NAMALWA (cell line): ENCODE measurements at places on chromosomes 5 and 9.

GRCh38 chr5:158731014-158731413, 368.7 kb downstream of the EBF1 start:
- DNase-seq, result no peak

DNA sequence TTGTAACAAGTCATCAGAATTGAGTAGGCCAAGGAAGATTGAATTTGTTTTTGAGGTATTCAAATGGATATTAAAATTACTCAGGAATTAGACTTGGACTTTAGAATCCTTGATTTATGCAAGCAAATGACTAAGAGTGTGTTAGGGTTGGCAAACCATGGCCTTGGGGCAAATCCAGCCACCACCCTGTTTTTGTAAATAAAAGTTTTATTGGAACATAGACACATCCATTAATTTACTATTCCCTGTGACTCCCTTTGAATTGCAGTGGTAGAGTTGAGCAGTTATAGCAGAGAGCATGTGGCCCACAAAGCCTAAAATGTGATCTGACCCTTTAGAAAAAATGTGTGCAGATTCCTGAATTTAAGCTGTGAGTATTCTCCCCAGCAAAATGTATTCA, 115.6 kb downstream of the WDR70 start:
- DNase-seq, result no peak

- no peak for DNase-seq
Observed at GRCh38 chr5:68519143-68519542, 303.6 kb downstream of the PIK3R1 start.

DNA sequence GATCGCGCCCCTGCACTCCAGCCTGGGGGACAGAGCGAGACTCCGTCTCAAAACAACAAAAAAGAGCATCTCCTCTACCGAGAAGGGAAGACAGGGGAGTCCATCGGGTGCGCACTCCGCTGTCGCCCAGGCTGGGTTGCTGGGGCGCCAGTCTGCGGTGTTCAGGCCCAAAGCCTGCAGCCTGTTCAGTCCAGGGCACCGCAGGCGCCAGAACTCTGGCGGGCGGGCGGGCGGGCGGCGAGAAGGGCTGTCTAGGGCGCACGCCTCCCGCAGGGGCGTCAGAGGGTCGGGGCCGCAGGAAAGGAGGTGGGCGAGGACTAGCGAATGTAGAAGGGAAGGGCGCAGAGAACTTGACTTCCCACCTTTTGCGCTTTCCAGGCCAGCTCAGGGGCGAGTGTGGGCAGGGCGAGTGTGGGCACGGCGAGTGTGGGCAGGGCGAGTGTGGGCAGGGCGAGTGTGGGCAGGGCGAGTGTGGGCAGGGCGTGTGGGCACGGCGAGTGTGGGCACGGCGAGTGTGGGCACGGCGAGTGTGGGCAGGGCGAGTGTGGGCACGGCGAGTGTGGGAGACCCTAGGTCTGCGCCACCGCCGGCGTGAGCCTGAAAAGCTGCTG, 10.5 kb downstream of the PROP1 start:
- DNase-seq, result no peak

GRCh38 chr5:176181271-176181855, 56.9 kb upstream of the SIMC1 start:
- no peak for DNase-seq

DNA sequence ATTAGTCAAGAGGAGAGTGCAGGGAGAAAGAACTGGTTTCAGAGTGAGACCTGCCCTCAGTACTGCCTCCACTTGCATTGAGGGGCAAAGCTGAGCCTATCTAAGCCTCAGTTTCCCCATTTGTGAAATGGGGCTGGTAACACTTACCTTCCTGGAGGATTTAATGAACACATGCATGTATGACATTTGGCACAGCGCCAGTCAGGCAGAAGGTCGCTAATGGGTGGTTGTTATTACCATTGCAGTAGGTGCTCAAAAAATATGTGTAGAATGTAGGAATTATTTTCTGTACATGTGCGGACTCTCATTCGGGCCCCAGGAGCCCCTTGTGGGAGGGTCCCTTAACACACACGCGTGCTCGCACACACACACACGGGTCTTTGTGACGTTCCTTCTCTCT, 10.9 kb downstream of the FAT2 start:
- DNase-seq, result no peak

DNA sequence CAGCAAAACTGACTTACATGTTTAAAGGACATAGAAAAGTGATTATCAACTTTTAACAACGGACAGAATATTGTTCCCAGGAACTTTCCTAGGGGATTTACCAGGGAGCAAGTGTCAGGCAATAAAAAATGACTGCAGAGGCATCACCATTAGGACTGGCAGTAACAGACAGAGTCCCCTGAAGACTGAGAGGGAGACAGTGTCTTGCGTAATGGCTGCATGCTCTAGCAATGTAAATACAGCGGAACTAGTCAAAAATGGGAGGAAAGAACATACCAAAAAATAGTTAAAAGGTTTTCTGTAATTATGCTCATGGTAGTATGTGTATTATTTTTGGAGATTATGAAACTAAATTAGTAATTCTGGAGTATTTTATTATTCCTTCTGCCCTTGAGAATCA, 181.8 kb downstream of the CRB2 start:
- DNase-seq, result no peak

DNA sequence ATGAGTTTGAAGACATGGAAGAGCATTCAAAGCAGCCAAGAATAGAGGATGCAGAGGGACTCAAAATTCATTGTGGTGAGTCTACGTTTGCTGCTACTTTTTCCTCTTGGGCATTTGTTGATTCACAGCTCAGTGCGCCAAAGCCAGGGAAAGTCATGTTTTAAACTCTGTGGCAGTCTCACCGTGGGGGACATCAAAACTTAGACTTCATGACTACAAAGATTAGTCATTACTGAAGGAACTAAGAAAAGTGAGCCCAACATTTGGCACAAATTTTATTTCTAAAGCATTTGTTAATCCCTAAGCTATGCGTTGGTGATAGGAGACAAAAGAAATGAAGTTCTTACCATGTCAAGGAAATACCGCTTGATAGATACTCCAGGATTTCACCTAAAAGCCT, 73.7 kb upstream of the MTAP start:
- DNase-seq, result no peak

DNA sequence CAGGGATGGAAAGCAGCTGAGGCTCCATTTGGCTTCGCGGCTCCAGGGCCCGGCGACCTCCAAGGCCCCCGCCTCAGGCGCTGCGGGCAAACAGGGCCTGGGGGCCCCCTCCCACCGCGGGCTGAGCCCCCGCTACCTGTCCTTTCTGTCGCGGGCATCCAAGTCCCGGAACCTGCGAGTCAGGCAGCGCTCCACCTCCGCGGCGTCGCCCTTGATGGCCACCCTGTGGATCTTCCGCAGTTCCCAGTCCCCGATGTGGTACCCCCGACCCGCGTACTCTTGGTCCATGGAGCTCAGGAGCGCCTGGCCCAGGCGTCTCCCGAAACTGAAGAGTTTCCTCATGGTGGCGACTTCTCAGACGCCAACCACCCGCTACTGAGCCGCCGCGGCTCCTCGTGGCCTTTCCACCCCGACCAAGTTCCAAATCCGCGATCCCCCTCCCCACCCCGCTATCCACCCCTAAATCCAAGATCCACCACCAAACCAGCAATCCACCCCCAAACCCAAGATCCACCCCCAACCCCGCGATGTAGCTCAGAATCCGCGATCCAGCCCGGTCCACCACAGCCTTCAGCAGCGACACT, 86.5 kb upstream of the CCDC180 start:
- DNase-seq, result no peak

DNA sequence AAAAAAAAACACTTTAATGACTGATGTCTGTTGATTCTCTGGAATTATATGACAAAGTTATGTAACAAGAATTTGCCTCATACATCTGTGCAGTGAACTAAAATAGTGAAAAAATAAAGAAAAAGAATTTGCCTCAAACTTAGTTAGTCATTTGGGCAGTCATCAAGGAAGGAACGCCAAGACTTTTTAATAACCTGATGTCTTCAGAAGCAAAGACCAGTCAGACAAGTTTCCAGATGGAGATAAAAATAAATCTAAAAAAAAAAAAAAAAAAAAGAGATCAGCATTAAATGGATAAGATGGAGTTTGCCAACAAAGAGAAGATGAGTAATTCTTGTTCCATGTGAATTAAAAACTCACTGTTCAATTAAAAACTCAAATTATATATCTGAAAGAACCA, 52.3 kb upstream of the JMY start:
- no peak for DNase-seq

GRCh38 chr9:100700689-100701318, 122.9 kb downstream of the CAVIN4 start:
- DNase-seq, result peak; percentile 63

DNA sequence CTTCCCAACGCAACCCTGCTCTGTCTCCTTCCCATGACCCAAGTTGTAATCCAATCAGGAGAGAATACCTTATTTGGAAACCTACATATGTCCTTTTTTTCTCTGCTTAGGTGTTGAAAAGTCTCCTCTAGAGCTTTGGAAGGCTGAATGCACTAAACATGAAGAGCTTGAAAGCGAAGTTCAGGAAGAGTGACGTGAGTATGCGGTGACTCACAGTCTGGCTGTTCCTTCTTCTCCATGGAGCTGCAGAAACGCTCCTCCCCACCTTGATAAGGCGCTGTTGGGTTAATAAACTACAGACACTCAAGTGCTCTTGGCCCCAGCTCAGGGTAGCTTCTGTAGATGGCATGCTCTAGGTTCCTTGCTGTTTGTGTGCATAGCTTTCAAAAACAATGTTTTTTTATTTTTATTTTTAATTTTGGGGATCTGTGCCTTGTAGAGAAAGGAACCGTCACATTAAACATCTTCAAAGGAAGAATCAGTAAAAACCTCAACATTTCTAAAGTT, 30.7 kb downstream of the RAI14 start:
- no peak for DNase-seq

GRCh38 chr9:131418143-131419025, 24.5 kb downstream of the PRRC2B start:
- DNase-seq, result peak; percentile 39

DNA sequence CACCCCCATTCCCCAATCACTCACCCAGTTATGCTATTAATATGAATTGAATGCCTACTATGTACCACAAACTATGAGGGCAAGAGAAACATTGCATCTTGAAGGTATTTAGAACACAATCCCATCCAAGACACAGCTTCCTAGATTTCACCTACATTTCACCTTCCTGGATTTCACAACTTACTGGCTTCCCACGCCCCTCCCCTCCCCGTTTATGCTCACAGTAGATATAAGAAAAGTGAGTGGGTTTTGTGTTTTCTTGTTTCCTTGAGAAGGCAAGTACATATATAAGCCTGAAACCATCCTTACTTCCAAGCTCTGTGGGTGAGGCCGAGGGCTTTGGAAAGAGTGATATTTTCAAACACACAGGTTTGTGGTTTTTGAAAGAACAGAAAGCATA, 465.0 kb downstream of the BNC2 start:
- no peak for DNase-seq
